Pulmonary artery endothelial cell (primary cell): ENCODE measurements at places on chromosomes 6 and 20.

DNA sequence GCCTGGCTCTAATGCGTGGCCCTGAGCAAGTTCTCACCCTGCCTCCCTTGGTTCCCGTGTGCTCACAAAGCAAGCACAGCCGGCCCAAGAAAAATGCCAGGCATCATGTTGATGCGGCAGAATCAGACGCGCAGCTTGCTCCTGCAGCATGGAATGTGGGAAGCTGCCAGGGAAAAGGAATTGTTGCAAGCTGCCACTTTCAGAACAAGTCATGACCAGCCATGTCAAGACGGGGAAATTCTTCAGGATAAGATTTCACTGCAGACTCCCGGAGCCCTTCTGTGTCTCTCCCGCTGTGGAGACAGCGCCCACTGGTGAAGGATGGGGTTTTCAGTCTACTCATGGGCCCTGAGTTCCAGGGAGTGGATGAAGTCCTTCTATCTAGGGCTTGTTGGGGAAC, 4.6 kb downstream of the DACT2 start:
- DNase-seq: no peak

DNA sequence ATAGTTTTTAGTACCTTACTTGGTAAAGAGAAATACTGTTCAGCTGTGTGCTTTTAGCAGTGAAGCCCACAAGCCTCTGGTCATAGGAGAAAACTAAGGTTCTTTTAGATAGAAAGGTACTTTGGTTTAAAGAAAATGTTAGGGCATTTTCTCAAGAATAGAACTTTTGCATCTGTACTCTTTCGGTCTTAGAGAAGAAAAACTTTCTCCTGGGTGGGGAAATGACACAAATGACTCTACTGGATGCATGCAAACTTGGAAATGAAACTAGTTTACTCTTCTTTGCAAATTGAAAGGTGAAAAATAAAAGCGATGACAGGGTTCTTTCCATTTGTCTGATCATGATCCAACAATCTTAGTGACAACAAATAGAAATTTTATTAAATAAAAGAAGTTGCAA, 2.1 kb upstream of the TMEM217 start:
- DNase-seq: no peak

- no peak for DNase-seq
Measured at GRCh38 chr6:82179415-82179814, 68.1 kb downstream of the IBTK start.

DNA sequence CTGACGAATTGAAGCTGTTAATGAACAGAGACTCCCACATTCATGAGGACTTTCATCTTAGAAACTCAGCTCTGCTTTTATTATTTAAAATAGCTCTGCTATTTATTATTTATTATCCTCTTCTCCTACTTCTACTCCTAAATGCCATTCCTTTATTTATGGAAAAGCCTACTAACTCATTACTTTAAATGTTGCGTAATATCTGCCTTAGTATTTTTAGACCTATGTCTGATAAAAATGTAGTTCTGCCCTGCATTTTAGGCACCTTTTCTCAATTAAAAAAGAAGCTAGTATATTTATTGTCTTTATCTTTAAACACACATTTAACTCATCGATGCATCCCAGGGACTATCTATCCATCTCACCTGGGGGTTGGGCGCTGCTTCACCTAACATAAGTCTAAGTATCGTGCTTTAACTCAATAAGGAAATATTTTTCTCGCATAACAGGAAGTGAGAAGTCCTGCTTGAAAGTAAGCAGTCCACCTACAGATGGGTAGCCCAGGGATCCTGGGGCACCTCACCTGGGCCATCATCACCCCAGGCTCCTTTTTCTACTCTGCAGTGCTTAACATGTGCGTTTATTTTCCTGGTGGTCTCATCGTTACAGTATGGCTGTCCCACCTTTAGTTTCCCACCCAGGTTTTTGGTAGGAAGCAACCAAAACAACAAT, 31.3 kb upstream of the FAM184A start:
- no peak for DNase-seq

GRCh38 chr6:105105094-105105493, 74.7 kb downstream of the POPDC3 start:
- no peak for DNase-seq

DNA sequence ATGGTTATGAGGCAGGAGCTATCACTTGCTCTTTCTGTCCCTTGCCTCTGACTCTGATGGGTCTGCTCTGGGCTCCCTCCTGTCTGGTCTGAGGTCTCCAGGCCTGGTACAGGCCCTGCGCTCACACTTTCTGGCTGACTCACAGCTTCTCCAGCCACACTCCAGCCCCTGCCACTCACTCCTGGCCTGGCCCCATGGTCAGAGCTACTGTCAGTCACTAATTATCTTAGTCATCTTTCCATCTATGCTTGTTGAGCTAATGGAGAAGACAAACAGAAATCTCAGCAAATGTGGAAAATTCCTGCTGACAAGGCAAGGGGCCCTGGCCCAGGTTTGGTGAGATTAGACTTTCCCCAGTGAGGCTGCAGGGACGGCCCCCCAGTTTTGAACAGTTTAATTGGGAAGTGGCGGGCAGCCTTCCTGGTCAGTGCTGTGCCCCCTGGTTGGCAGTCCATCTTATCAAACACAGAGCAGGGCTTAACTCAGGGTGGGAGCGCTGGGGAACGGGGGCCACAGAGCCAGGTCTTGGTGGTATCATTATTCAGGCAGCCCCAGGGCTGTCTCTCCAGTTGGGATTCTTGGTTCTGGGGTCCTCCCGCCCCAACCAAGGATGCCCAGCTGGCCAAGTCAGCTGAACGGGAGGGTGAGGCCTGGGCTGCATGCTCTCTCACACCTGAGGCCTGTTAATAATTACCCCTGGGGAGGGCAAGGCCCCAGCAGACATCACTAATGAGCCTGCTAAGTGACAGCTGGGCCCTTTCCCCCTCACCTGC, 63.4 kb downstream of the VEGFA start:
- no peak for DNase-seq

DNA sequence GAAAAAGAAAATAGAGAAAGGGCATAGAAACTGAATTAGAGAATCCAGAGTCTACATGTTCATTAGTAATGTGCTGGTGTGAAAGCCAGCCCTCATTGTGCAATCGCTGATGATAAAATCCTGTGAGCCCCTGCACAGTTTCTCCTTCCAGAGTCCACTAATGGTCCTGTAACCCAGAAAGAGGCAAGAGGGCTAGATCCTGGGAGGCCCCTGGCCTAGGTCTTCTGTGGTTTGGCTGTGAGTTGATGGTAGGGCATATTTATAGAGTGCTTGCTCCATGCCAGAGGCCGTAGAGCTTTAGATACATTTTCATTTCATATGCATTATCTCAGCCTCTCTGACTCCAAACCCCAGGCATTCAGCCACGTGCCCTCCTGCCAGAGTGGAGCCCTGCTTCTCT, 94.9 kb upstream of the MTHFD1L start:
- no peak for DNase-seq

DNA sequence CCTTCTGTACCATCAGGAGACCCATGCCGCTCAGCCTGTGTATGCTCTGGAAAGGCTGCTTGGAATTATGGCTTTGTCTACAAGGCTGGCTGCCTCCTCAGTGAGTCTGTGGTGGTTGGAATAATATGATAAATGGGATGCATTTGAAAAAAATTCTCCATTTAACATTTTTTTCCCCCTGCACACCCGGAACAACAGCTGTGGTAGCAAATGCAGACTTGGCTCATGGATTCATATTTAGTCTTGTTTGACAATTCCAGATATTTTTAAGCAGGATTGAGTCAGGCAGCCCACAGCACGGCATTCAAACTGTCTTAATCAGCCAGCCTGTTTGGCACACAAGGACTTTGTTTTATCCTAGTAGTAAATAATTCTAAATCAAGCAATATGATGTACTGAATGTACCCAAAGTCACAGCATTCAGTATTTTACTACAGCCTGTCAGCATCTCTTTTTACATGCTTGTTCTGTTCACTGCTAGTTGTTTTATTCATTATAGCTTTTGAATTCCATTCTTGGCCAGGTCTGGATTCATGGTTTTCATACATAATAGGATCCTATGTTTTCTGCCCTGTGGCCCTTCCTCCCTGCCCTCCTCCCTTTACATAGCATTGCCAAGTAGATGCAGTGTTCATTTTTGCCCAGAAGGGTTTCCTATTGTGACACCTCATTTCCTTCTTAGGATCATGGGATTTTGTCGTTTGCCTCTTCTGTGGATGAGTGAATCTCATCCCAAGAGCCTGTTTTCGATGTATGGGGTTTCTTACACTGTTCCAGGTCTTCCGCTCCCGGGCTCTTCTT, 68.1 kb downstream of the LRRC1 start:
- DNase-seq: no peak

GRCh38 chr20:24045621-24046318, 57.2 kb upstream of the GGTLC1 start:
- no peak for DNase-seq

DNA sequence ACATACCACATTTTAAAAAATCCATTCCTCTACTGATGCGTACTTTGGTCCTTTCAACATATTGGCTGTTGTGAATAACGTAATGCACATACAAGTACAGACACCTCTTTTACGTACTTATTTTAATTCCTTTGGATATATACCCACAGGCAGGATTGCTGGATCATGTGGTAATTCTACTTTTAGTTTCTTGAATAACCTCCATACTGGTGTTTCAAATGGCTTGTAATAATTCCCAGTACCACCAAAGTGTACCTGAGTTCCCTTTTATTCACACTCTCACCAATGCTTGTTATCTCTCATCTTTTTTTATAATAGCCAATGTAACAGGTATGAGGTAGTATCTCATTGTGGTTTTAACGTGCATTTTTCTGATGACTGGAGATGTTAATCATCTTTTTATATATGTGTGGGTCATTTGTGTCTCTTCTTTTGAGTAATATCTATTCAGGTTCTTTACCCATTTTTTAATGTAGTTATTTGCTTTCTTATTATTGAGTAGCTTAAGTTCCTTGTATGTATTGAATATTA, 191.9 kb downstream of the ADGB start:
- DNase-seq: no peak

- no peak for DNase-seq
Measured at GRCh38 chr6:52076791-52077179, 10.6 kb downstream of the PKHD1 start.

DNA sequence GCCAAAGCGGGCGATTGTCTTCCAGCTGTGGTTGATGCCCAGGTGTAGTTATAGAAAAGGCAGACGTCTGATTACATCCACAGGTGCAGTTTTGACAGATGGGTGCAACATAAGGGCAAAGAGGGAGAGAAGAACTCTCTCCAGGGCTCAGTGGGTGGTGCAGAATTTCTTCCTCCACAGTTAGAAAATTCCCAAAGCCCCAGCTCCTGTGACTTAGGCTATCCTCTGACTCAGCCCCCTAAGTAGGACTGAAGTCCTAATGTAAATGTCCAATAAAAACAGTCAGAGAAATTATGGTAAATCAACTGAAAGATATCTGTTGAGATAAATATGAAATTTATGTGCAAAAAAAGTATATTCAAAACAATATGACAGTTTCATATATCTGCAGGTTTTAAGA, 31.4 kb downstream of the LYRM4 start:
- DNase-seq: no peak

DNA sequence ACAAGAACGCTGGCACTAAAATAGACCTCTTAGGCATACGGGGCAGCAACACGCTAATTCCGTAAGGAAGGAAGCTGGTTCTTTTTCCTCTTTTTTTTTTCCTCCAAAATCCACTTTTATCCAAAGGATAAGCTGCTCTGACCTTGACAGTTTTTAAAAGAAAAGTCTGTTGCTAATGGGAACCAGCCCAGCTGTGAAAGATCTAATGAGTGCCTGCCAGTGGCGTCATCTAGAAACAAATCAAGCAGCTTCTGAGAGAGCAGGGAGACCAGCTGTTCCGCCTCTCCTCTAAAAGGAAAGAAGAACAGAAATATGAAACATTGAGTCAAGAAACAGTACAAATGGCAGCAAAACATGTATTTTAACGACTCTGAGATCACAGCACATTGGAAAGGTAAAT, 78.6 kb downstream of the FAXC start:
- DNase-seq: no peak

DNA sequence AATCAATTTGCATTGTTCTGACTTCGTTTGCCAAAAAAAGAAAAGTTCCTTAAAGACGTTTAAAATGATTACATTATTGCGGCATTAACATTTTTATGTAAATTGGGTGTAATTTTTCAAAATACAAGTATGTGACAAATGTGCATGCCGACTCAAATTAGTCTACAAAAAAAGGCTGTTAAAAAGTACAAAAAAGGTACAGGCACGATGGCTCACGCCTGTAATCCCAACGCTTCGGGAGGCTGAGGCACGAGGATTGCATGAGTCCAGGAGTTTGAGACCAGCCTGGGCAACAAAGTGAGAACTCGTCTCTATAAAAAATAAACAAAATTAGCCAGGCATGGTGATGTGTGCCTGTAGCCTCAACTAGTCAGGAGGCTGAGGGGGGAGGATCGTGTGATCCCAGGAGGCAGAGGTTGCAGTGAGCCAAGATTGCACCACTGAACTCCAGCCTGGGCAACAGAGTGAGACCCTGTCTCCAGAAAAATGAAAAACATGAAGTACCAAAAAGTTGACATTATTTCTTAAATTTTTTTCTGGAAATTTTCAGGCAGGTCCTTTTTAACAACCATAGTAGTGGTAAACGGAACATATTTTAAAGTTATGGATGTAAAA, 90.2 kb downstream of the PTPN1 start:
- DNase-seq: no peak

- no peak for DNase-seq
Measured at GRCh38 chr6:13427801-13428582, 59.4 kb downstream of the GFOD1 start.

- no peak for DNase-seq
Measured at GRCh38 chr6:40355532-40355931, 231.6 kb downstream of the LRFN2 start.

DNA sequence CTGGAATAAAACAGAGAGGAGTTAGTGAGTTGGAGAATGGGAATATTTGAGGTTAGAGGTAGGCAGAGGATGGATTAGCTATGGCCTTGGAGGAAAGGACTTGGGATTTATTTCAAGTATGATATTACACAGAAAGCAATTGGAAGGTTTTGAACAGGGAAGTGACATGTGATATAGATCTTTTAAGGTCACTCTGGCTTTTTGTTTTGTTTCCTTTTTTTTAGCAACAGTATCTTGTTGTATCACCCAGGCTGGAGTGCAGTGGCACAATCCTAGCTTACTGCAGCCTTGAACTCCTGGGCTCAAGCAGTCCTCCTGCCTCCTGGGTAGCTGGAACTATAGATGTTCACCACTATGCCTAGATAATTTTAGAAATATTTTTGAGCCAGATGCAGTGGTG, 190.3 kb downstream of the UTRN start:
- no peak for DNase-seq

- DNase-seq: no peak
Measured at GRCh38 chr6:135939208-135939591, 87.7 kb downstream of the PDE7B start.

GRCh38 chr6:1378065-1379016, 11.0 kb upstream of the FOXF2 start:
- DNase-seq: no peak
